ENCODE measurements at places on chromosomes 7 and 10.
A peak's percentile ranks its signal among the peaks of the same experiment; 100 is the strongest.

DNA sequence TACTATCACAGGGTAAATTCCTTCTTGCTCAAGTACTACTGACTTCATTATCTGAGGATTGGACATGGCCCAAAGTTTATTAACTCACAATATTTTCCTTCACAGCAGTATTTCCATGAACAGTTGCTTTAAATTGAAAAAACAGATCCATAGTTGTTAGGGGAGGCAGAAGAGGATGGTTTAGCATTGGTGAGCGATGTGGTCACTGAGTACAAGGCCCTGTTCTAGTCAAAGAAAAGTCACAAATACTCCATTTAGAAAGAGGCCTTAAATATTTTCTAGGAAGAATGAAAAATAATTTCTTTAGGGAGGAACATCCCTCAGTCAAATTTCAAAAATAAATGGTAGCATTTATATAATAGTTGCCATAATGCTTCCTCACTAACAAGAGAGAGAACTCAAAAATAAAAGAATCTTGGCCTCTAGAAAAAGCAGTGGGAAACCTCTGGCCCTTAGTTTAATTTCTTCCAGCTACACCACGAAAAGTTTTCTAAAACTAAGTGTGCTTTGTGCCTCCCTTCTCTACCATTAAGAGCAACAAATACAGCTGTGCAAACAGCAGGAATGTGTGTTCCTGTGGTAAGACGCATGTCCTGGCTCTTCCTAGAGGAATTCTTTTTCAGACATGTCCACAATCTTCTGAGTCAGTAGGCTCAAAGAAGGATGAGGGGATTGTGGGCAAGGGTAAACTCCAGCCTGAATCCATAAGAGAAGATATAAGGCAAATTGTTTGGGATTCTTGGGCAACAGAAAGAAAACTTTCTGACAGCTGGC is 105.7 kb downstream of the HOXA1 start:
- no peak for DNase-seq

DNA sequence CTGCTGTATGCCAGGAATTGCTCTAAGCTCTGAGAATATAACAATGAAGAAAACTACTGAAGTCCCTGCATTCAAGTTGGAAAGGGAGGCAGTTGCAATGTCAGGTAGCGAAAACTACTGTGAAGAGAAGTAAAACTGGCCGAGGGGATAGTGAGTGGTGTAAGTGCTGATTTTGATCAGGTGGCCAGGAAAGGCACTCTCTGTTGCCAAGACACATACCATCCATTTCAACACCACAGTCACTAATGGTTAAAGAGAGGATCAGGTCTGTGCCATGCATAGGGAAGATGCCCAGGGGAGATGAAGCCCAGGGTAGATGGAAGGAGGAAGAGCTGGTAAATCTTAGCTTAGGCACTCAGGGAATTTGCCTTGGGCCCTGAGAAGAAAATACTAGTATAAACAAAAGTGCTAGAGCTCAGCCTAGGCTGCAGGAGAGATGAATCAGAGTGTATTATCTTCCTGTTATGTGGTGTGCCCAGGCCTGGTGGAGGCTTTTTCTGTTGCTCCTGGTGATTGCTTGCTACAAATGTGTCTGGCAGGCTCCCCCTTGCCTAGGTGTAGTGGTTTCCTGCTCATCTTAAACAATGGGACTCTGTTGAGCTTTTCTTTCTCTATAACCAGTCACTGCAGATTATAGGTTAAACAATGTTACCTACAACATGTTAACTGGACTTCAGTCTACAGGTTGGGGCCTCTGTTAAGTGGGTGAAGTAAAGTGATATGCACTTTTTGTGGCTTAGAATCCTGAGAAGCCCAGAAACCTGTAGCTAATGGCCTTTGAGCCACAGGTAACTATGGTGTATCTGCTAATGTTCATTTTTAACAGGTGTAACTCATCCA is 125.5 kb downstream of the LRRC4 start:
- no peak for DNase-seq

DNA sequence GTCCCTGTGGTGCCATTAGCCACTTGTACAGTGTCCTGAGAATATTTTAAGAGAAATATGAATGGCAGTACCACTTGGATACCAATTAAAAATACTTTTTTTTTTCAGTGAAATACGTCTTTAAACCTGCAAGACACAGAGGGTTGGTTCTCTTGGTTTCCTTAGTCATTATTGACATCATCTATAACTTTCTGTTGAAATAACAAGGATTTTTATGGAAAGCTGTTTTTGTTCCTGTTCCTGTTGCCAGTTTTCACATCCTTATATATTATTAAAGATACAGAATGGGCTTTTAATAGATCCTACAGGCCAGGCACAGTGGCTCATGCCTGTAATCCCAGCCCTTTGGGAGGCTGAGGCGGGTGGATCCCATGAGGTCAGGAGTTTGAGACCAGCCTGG is 579.9 kb downstream of the AUTS2 start:
- no peak for DNase-seq

DNA sequence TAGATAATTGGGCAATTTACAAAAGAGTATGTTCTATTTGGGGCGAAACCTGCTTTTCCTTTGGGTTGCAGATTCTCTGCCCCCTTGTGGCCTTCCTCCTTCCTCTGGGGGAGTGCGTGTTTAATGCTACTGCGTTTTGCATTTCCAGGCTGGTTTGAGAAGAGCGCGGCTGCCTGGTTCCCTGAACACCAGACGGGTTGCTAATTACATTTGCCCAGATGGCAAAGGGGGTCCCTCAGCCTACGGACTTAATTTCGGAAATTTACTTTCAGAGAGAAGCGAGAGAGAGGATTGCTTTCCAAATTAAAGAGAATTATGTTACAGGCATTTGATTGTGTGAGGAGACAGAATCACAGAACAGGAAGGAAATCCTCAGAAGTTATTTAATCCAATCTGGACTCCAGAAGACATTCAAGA is 91.9 kb upstream of the JAZF1 start:
- DNase-seq, result peak; percentile 21

DNA sequence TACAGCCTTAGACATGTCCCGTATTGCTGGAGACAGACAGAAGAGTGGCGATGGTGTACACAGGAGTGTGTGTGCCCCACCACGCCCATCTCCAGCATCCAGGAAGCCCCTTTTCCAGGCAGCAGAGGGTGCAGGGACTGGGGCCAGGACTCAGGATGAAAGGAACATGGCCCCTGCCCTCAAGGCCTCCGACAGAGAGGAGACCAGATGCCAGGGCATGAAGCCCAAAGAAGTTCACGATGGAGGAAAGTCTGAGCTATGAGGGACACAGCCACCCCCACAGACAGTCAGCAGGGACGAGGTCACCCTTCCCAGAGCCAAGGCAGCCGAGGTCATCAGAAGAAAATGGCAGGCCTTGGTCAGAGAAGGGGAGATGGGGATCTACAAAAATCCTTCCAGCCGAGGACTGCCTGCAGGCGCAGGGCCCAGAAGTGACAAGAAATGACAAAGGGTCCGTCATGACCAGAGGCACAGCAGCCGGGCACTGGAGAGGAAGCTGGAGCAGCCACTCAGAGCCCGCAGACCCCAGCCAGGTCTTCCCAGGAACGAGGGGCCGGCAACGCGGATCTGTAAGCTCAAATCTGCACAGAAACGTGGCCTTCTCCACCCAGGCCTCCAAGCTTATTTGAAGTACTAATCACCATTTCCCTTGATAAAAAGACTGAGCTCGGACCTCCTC is 78.7 kb upstream of the PPP2R2D start:
- DNase-seq, result no peak

- DNase-seq, result no peak
Observed at GRCh38 chr10:88347022-88347421, 236.1 kb downstream of the RNLS start.

DNA sequence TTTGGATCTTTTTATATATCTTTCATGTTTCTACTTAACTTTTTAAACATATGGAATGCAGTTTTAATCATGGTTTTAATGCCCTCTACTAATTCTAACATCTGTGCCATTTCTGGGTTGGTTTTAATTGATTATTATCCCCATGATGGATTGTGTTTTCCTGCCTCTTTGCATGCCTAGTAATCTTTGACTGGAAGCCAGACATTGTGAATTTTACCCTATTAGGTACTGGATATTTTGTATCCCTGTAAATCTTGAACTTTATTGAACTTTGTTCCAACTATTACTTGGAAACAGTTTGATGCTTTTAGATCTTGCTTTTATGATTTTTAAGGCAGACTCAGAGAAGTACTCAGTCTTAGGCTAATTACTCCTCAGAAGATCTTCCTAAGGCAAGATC is 16.0 kb upstream of the RBM20 start:
- no peak for DNase-seq

DNA sequence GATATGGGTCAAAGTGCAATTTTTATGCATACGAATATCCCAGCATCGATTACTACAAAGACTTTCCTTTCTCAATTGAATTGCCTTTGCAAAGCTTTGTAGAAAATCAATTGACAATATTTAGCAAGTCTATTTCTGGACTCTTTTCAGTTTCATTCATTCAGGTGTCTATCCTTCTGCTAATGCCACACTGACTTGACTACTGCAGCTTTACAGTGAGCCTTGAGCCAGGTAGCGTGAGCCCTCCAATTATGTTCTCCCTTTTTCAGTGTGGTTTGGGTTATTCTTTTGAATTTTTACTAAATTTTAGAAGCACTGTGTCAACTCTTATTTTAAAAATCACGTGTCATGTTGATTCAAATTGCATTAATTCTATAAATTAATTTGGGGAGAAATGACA is 19.5 kb upstream of the AKR1E2 start:
- DNase-seq, result no peak

DNA sequence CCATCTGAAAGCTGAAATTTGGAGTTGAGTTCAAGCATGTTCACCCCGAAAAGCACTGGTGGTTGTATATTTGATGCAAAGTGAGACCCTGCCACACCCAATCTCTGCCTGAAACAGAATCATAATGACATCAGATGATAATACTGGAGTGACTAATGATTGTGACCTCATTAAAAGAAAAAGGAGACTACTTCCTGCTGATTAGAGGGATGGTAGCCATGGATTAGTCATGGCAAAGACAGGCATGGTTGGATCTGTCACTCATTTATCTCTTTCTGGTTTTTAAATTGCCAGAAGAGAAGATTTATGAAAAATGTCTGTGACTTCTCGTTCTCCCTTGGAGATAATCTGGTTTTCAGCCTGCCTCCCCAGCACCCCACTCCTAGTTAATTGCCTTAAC is 101.2 kb downstream of the BAMBI start:
- DNase-seq, result no peak

GRCh38 chr10:60497364-60497763 is 107.7 kb upstream of the ANK3 start:
- DNase-seq, result no peak

- no peak for DNase-seq
Observed at GRCh38 chr7:16753932-16754855, 639 bp downstream of the TSPAN13 start.

DNA sequence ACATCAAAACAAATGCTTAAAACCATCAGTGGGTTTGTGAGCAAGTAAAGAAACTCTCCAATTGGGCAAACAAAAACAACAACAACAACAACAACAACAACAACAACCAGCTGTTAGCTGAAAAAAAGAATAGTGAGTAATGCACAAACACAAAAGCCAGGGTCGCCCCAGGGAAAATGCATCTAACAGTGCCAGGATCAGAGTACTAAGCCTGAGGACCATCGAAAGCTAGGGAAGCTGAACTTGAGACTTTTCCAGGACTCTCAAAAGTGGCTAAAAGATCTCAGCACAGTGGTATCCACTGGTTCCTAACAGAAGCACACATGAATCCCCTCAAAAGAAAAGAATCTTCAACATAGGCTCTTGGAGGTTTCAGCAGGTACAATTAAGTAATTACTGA is 83.3 kb downstream of the CPXM2 start:
- DNase-seq, result no peak
